ENCODE measurements at places on chromosomes 3 and 15.

- DNase-seq, result no peak
These were observed 1.7 kb downstream of the SPATA12 start for GRCh38 chr3:57062101-57062631.

- DNase-seq, result no peak
These were observed 35.6 kb upstream of the ARHGEF3 start for GRCh38 chr3:56837196-56837955.

GRCh38 chr15:80906159-80906766 is 83.4 kb downstream of the MESD start:
- no peak for DNase-seq

DNA sequence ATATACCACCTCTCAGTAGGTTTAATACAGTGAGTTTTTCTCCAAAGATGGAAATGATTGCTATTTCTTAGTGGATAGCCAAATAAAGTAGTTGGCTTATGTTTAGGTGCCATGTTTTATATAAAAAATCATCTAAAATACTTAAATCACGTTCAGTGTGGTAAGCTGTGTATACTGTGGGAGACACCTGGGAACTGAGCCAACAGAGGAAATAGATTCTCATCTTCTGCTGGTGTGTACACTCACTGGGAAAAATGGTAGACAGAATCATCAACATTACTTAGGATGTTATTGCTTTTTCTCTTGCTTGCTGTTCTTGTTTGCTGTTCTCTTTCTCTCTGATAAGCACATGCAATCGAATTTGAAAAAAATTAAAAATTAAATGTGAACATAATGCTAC is 112.6 kb upstream of the MB21D2 start:
- no peak for DNase-seq

DNA sequence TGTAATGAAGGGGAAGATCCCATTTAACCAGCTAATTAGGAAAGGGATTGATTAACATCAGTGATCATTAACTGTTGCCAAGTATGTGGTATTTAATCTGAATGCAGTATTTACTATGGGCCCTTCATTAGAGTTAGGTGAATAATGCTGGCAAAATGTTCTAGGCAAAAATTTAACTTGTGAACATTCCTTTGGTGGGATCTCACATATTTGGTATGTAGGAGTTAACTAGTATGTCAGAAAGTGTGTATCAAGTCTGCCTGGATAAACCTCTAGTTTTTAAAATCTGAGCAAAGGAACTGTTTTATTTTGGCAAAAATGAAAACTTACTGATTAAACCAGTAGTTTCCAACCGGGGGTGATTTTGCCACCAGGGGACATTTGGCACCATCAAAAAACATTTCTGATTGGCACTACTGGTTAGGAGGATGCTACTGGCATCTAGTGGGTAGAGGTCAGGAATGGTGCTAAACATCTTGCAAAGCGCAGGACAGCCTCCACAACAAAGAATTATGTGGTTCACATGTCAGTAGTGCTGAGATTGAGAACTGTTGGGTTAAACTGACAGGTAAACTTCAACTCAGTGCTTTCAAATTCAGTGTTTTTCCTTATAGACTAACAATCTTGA is 22.5 kb downstream of the LRTM1 start:
- no peak for DNase-seq

- no peak for DNase-seq
These were observed 150.0 kb downstream of the CLSTN2 start for GRCh38 chr3:140085001-140085400.

DNA sequence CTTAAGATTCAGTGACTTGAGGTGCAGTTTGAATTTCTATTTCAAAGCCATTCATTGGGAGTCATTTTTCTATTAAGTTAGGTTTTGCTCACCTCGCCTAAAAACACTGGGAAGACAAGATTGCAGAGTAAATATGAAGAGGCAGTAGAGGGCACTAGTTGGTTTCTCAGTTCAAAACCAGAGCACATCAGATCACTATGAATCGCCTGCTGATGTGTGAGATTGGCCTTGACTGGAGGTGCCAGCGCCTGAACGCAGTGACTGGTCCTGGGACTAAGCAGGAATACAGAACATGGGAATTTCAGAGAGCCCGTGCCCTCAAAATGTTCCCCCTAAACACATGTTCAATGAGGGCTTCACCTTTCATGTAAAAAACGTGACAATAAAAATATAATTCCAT is 229.0 kb downstream of the ITPR1 start:
- DNase-seq, result no peak
